Hematopoietic multipotent progenitor cell treated with erythropoietin and hydrocortisone succinate and interleukin-3 and kit ligand, for 8 days (in vitro differentiated cells): ENCODE measurements at places on chromosomes 2 and 18.

GRCh38 chr18:58901143-58901542, 36.5 kb downstream of the ZNF532 start:
- DNase-seq = no peak

DNA sequence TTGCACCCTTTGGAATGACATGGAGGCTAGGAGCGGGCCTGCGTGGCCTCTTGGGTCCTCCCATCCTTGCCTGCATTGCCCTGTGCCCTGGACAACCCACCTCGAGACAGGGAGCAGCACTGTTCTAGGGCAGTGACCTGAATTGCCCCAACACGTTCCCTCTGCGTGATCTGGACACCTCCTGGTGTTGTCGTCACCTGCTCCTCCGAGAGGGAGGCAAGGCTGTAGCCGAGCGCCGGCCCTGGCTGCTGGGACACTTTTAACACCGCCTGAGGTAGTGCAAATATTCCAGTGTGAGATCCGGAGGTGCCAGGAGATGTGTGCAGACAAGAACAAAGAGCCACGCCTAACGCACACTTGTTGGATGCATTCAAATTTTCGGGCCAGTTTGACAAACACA, 131.5 kb downstream of the SMAD7 start:
- no peak for DNase-seq

- DNase-seq = no peak
These were observed 47.7 kb upstream of the GBX2 start for GRCh38 chr2:236215761-236216333.

DNA sequence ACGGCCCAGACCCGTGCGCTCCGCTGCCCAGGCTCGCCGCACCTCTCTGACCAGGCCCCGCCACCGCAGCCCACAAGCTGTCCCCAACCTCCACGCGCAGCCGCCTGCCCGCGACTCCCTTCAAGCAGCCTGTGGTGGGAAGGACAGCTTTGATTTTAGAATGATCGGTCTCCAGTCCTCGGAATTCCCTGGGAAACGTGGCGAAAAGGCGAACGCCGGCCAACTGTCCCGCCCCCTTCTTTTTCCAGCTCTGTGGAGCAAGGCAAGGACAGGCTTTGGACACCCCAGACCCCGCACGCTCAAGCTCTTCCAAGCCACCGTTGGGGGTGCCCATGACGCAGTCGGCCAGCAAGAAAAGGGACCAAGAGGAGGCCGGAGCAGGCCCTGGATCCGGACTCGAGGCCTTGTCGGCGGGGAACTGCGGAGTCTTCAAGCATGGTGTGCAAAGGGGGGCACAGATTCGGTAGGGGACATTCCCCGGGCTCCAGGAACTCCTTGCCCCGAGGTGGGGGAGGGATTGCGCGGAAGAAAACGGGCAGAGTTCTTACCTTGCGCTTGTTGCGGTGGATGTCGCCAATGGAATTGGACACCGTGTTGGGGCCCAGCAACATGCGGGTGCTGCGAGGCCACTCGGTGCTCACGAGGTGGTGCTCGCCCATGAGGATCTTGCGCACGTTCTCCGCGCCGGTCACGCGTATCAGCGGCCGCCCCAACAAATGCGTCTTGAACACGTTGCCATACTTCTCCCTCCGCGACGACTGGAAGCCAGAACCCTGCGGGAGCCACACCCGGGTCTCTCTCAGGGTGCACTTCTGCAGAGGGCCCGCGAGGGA, 4.0 kb downstream of the CYP26B1 start:
- DNase-seq = no peak

GRCh38 chr2:52178845-52179244, 1146.9 kb upstream of the NRXN1 start:
- DNase-seq = no peak

DNA sequence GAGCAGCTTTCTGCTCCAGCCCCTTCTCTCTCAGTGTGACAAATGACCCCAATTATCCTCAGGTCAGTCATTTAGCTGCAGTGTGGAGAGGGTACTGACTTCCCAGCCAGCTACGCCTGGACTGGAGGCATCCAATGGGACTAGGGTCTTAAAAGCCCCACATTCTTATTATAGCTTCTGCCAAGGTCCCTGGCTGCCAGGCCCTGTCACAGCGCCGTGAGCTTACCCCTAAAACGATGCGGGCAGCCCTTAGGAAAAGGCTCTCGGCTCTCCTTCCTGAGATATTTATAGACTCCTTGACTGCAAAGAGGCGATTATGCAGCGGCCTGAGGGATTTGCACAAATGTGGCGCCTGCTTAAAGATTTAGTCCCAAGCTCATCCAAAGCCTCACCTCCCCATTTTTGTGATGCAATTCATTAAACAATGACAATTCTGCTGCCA, 69.2 kb upstream of the EDAR start:
- DNase-seq = no peak

DNA sequence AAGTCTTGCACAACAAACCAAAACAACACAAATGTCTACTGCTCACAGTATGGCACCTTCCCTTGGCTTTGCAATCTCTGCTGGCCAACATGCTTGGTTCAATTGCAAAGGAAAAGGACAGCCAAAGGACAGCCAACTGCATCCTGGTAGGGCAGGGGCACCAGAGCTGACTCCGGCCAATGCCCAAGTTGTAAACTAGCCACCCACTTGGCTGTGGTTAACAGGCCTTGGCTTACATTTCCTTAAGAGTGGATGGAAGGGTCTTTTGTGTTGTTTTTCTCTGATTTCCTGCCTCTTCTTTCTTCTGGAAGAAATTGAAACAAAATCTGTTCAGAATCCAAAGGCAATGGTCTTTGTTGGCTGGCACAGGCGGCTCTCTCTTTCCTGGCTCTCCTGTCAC, 119.1 kb upstream of the TRIB2 start:
- DNase-seq = no peak

- DNase-seq = no peak
These were observed 138.6 kb upstream of the SIX3 start for GRCh38 chr2:44802777-44803424.

DNA sequence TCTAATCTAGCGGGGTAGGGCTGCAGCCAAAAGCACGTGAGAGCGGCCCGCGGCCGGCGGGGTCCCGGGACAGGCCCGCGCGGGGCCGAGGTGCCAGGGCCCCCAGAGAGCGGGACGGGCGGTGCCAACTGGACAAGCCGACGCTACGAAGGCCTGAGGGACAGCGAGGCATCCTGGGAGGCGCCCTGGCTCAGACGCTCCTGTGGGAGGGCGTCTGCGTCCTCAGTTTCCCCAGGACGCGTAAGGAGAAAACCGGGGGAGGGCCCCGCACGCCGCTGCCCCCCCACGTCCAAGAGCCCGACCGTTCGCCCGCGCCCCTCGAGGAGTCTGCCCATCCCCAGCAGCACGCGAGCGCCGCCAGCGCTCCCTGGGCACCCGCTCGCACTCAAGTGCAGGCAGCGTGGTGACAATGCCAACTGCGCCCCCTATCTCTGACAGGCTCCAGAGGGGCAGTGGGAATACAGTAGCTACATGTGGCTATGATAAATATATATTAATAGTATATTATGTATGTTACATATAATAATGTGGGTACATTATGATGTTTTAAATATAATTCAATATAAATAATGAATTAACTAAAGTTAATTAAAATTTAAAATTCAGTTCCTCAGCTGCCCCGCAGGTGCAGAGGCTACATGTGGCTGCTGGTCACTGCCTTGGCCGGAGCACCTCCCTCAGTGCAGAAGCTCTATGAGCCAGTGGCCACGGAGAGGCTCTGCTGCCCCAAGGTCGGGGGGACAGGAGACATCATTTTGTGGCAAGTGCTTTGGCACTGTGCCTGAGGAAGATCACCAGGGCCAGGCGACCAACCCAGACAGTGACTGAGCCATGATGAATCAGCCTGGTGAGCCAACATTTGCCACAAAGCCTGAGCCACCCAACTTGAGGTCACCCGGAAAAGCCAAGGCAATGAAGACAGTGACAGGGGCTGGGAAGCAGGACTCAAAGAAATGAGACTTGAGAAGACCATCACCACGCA, 5.5 kb upstream of the SFT2D3 start:
- DNase-seq = peak; percentile 58

- DNase-seq = no peak
These were observed 20.4 kb downstream of the TGFBRAP1 start for GRCh38 chr2:105309147-105309545.

GRCh38 chr2:63893163-63893562, 51.5 kb downstream of the UGP2 start:
- no peak for DNase-seq
